Caki2 (cell line): ENCODE measurements at places on chromosomes 2 and 18. TPM values are rescaled to one million over a fixed set of nuclear protein-coding genes. Genes with fewer than 3 reads are reported as not detected.

GRCh38 chr18:76354348-76354747 lies 140.7 kb downstream of the ZNF516 start:
- DNase-seq: no peak

DNA sequence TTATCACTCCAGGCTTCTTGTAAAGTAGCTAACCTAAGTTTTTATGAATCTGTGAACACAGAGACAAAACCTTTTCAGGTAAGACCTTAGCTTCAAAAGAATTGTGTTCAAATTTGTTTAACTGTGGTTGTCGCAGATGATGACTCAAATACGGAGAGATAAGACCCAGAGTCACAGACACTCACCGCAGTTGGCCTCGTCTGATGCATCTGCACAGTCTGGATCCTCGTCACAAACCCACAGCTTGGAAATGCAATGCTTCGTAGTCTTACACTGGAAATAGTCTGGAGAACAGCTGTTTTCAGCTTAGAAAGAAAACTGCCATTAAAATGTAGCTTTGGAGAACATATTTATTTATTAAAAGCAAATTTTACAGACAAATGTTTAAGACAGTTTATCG lies 1662.1 kb upstream of the NXPH2 start:
- DNase-seq: no peak

The CCDC178 gene
- not detected in 2 replicates for total RNA-seq

DNA sequence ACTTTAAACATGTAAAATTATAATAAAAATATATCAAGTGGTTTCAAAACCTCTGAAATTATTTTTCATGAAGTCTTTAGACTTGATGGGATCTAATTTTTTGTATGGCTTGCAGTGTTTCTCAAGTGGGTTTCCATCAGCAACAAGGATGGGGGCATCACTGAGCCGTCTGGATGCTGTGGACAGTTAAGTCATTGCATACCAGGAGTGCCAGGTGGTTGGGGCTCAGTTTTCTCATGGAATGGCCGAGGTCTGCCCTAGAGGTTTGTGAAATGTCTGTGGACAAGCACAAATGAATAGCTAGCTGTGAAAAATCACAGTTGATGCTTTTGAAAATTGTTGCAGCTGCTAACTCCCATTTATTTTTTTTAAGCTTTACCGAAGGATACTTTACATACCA lies 1.7 kb downstream of the PRELID3A start:
- DNase-seq: no peak

The TUBA3D gene
- total RNA-seq: not detected in 2 replicates

The TEKT4 gene
- not detected in 2 replicates for total RNA-seq

The FAM110C gene
- total RNA-seq: 4.3 and 7.7 TPM in 2 replicates

GRCh38 chr2:231347081-231347480 lies 48.4 kb upstream of the B3GNT7 start:
- DNase-seq: no peak

The TRABD2A gene
- 0.34 and 2.6 TPM in 2 replicates for total RNA-seq
